ENCODE measurements at places on chromosomes 7 and 10.

DNA sequence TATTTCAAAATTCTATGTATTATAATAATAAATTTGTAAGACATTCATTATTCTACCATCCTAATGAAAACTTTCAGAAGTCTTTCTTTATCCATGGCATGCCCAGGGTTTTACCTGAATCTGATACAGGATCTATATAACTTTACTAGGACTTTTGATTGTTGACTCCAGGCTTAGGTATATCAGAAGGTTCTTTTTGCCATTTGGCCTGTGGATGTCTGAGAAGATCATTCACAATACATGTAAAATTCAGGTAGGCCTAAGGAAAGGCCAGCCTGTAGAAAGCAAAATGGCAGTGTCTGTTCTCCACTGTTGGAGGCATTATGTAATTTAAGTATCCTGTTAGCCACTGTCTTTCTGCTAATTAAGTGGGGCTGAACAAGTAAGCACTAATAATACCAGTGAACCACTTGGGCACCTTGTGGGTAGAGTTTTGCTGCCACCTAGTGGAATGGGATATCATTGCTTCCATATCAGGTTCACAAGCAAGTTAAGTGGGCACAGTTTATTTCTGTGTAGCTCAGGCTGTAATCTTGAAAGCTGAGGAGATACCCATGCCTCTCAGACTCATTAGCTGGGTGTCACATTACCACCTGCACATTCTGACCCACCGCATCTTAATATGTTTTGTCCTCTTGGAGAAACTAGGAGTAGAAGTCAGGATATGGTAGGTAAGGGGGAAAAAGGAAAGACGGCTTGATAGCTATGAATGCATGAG is 105.5 kb downstream of the SEPTIN7 start:
- DNase-seq: peak; percentile 53

- no peak for DNase-seq
Measured at GRCh38 chr7:87152897-87153641, 816 bp downstream of the DMTF1 start.

- no peak for DNase-seq
Measured at GRCh38 chr7:22860337-22860736, 37.7 kb upstream of the TOMM7 start.

GRCh38 chr10:3548702-3549101 is 236.3 kb downstream of the KLF6 start:
- no peak for DNase-seq

DNA sequence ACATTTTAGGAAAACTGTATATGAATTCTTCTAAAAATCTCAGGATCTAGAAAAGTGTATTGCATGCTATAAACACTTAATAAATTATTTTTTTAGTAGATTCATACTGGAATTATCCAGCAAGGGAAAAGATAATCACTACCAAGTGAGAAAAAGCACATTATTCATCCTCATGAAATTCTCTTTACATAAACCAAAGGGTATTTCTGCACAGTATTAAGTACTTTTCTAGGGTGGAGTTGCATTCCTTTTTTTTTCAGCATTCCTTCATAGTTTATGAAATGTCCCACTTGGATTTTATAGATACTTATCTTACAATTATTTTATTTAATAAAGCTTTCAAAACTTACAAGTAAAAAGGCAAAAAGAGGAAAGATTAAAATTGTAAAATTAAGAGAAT is 403.3 kb downstream of the HGF start:
- no peak for DNase-seq

GRCh38 chr7:71591876-71592275 is 459.9 kb downstream of the GALNT17 start:
- no peak for DNase-seq

DNA sequence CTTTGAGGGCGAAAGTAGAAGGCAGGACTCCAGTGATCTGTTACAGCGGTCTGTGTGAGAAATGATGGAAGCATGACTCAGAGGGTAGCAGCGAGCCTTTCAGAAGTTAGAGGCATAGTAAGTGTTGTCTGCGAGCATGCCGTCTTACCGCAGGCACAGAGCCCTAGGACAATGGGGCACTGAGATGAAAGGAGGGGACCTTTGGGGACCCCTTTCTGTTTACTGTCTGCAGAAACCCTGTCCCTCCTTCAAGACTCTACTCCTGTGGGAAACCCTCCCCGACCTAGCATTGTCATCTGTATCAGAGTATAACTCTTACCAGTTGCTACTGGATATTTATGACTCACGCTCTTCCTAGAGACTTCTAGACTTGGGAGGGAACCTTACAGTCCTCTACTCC is 87.2 kb upstream of the AGK start:
- no peak for DNase-seq

DNA sequence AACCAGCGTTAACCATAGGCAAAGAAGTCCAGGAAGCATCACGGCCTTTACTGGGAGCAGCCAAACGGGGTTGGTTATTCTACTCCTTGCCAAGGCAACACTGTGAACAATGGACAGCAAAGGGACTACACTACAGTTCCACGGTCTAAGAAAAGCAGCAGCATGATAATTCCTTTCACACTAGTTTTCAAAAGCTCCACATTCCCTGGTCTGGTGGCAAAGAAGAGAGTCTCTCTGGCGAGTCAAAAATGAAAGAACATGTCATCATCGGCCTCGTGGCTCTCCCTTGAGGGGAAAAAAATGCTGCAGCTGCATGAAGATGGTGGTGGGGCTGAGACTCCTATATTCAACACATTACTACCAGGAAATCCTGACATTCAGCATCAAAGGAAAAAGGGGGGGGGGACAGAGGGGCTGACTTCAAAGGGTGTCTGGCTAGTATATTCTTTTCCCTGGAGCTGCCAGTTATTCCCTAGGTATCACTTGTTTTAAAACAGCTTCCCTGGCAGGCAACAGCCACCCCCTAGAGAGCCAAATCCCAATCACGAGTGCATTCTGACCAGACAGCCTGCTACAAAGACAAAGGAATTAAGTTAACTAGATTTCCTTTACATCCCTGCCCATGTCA is 49.1 kb downstream of the SLC37A3 start:
- no peak for DNase-seq

DNA sequence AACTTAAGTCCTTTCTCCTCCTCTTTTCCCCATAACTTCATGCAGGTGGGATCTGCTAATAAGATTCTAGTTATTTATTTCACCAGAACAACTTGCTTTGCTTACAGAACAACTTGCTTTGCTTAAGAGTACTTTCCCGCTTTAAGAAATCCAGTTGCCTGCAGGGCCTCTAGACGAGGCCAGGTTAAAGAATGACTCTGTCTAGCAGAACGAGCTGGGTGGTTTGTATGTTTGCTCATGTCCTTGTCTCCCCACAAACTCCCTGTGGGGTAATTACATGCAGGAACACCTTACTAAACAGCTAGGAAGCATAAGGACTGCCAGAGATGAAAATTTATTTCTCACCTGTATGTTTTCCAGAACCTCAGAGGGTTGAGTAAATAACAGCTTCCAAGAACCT is 8.8 kb upstream of the FZD8 start:
- no peak for DNase-seq

GRCh38 chr7:471191-471865 is 48.3 kb downstream of the PDGFA start:
- DNase-seq: no peak
